ENCODE measurements at places on chromosomes 2 and 18.
A peak's percentile ranks its signal among the peaks of the same experiment; 100 is the strongest.

DNA sequence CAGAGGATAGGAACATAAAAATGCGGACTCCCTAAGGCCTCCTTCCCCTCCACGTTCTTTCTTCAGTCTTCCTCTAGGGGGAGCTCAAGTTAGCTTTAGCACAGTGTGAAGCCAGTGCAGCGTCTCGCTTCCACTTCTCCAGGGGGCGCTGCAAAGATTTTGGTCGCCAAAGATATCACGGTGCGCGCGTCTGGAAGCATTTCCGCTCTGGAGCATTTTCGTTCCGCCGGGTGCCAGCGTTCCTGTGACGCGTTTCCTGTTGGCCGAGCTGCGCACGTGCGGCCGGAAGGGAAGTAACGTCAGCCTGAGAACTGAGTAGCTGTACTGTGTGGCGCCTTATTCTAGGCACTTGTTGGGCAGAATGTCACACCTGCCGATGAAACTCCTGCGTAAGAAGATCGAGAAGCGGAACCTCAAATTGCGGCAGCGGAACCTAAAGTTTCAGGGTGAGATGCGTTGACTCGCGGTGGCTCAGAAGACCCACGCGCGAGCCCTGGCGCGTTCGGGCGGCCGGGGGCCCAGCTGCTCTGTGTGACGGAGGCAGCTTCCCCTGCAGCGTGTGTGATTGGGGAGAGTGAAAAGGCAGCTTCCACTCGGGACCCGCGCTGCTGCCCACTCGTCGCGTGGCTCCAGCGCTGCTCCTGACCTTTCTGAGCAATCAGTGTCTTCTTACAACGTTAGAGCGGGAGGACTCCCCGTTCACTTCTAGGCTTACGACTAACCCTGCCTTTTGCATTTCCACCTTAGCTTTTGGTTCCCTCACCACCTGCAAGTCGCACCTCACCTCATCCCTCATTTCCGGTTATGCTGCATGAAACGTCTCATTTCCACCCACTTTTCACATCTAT lies at the start of gene DDX18:
DDX18 (plus strand) TSS at position 275 of the 848 bp plus-strand sequence; CDS start at position 362, 87 bp downstream.
- DNase-seq: peak; percentile 97

GRCh38 chr18:79883461-79884293 lies 67.8 kb downstream of the SLC66A2 start:
- peak; percentile 40 for DNase-seq

GRCh38 chr2:231687133-231687852 lies 21.0 kb upstream of the PTMA start:
- DNase-seq: peak; percentile 89

GRCh38 chr18:48490641-48491293 lies 48.1 kb upstream of the CTIF start:
- no peak for DNase-seq

DNA sequence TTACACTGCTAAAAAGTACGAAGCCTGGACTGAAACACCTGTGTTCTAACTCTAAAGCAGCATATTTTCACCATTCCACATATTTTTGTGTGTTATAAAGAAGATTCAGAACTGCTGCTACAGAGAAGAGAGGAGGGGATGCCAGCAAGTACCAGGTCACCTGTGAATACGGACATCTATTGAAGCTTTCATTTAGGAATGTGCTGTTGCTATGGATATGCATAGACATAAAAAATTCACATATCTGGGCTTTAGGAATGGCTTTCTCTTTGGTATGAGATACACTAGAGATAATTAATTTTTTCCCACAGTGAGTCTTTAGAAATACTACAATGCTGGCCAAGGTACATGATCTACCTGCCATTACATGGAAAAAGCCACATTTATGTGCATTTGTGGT lies 238.5 kb downstream of the WDR7 start:
- no peak for DNase-seq

GRCh38 chr2:141027221-141027620 lies 1103.6 kb downstream of the LRP1B start:
- no peak for DNase-seq

DNA sequence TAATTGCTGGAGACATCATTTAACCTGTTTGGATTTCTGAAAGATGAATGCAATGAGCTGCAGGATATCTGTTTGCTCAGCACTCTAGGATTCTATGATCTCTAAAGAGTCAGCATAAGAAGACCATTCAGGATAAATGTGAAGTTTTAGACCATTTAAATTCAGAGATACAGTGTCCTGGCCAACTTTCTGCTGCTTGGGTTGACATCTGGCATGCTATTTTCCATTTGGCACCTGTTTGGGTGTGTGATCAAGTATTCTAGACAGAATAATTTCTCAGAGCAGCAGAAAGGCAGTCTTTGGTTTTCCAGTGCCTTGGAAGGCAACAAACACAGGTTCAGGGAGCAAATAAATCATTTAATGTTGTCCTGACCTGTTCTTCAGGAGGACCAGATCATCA lies 144.8 kb upstream of the NDUFV2 start:
- no peak for DNase-seq

DNA sequence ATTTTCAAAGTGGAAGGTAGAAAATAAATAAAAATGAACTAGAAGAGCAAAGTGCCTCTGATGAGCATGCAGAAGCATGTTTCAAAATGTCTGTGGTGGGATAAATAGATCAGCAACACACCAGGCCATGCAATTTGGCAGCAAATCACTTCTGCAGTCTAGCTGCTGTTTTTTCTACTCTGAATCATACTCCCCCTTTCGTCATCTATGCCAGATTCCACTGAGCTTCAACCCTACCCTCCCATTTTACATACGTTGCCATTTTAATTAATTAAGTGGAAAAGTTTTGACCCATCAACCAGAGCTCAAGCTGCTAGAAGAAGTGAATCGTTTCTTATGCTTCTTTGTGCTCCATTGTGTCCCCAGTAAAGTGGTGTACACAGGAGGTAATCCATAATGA lies 79.3 kb downstream of the NRXN1 start:
- DNase-seq: no peak

DNA sequence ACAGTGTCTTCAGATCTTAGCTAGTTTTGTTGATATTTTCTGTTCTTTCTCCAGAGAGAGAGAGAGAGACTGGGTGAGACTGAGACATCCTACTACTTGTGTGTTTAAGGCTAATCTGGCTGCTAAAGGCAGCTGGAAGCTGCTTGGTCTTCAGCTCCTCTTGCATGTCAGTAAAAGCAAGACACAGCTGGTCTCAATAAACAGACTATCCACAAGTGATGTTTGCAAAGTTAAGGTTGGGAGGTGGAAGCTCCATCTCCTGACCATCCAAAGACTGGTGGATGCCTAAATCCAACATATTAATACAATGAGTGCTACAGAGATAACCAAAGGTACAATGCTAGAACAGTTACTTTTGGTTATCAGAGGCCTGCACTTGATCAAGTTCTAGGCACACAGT lies 17.8 kb downstream of the ERFE start:
- no peak for DNase-seq

Measured in activated CD8-positive, alpha-beta memory T cell treated with anti-CD3 and anti-CD28 coated beads for 24 hours (primary cell).